ENCODE measurements at places on chromosomes 16 and 17. TPM values are rescaled to one million over a fixed set of nuclear protein-coding genes. Genes with fewer than 3 reads are reported as not detected.

The SOST gene
- not detected for total RNA-seq

The RILP gene
- total RNA-seq = 9.4 TPM

The DUXB gene
- not detected for total RNA-seq

The SCN4A gene
- total RNA-seq = not detected

The HSF4 gene
- total RNA-seq = 5.5 TPM

The PMFBP1 gene
- 0.42 TPM for total RNA-seq

The MFAP4 gene
- total RNA-seq = not detected

The FZD2 gene
- 4.4 TPM for total RNA-seq

The CTRB2 gene
- not detected for total RNA-seq

The SMIM5 gene
- total RNA-seq = not detected

The CIITA gene
- total RNA-seq = 0.14 TPM

The GNGT2 gene
- 3.7 TPM for total RNA-seq

The KRTAP4-5 gene
- total RNA-seq = not detected

The VTN gene
- total RNA-seq = not detected

The AOC2 gene
- 1.6 TPM for total RNA-seq

The KCNJ18 gene
- not detected for total RNA-seq

The EFNB3 gene
- total RNA-seq = 1.1 TPM

The PRAC2 gene
- total RNA-seq = not detected

The ASPHD1 gene
- total RNA-seq = 0.88 TPM

The PLD2 gene
- 58.7 TPM for total RNA-seq

The SCPEP1 gene
- 49.4 TPM for total RNA-seq

The OXLD1 gene
- total RNA-seq = 20.1 TPM

The HOXB1 gene
- not detected for total RNA-seq

The CDR2L gene
- 34.9 TPM for total RNA-seq

The CCL4L2 gene
- not detected for total RNA-seq

Measured in endothelial cell of umbilical vein (primary cell).